ENCODE measurements at places on chromosomes 1 and 21. TPM values are rescaled to one million over a fixed set of nuclear protein-coding genes. Genes with fewer than 3 reads are reported as not detected.
A peak's percentile ranks its signal among the peaks of the same experiment; 100 is the strongest.

DNA sequence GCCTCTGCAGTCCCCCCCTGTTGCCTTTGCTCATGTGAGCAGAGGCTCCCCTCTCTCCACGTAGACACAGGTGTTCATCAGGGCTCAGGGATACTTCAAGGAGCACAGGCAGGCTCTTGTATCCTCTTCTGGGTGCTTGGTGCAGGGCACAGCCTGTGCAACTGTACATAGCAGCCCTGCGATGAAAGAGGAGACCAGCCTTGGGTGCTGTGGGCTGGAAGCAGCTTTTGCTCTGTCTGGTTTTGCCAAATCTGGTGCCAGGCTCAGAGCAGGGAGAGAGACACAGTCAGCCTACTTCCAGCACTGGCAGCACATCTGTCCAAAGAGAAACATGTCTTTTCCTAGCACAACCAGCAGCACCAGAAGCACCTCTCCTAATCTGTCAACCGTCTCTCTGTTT lies 132.1 kb downstream of the ETS2 start:
- no peak for DNase-seq
- peaks cover 9% of the 10 kb centered on the region for H3K4me1 ChIP-seq
- no peak overlapping the region for H3K27ac ChIP-seq
- H3K36me3 ChIP-seq, result no peaks in the 10 kb centered on the region

- no peak overlapping the region for H3K27ac ChIP-seq
- H3K36me3 ChIP-seq, result no peaks in the 10 kb centered on the region
- no peak overlapping the region for H3K4me3 ChIP-seq
- peak; percentile 25 for DNase-seq
- H3K27me3 ChIP-seq, result peaks cover 25% of the 10 kb centered on the region
- no peaks in the 10 kb centered on the region for H3K4me1 ChIP-seq
These were observed 34.6 kb downstream of the TNR start for GRCh38 chr1:175708787-175709186.

- no peaks in the 10 kb centered on the region for H3K27me3 ChIP-seq
- H3K36me3 ChIP-seq, result no peaks in the 10 kb centered on the region
- H3K4me3 ChIP-seq, result no peak overlapping the region
- H3K4me1 ChIP-seq, result peaks cover 9% of the 10 kb centered on the region
These were observed 49.6 kb downstream of the ELAPOR1 start for GRCh38 chr1:109163551-109163950.

GRCh38 chr1:151003180-151003579 lies 3.5 kb downstream of the MINDY1 start:
- no peak for DNase-seq
- peaks cover 27% of the 10 kb centered on the region for H3K36me3 ChIP-seq
- no peak overlapping the region for H3K27ac ChIP-seq
- peaks cover 37% of the 10 kb centered on the region for H3K4me1 ChIP-seq
- H3K4me3 ChIP-seq, result no peak overlapping the region

DNA sequence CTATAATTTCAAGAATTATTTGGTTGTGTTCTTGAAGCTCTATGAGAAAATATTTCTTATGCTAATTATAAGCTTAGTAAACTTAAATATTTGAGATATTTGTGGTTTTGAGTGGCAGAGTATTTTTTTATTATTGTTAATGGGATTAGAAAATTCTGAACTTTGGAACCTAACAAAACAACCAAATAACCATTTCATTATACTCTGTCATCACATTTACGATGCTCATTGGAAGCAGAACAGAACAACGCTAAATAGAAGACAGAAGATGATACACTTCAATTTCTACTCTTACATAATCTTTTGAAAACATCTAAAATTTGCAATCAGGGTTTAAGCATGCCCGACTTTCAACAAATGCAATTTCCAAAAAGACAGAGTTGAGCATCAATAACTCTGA lies 270.2 kb downstream of the PTPRC start:
- H3K4me1 ChIP-seq, result peaks cover 71% of the 10 kb centered on the region
- no peak overlapping the region for H3K27ac ChIP-seq
- H3K27me3 ChIP-seq, result no peaks in the 10 kb centered on the region
- H3K36me3 ChIP-seq, result peaks cover 13% of the 10 kb centered on the region
- H3K4me3 ChIP-seq, result no peak overlapping the region

DNA sequence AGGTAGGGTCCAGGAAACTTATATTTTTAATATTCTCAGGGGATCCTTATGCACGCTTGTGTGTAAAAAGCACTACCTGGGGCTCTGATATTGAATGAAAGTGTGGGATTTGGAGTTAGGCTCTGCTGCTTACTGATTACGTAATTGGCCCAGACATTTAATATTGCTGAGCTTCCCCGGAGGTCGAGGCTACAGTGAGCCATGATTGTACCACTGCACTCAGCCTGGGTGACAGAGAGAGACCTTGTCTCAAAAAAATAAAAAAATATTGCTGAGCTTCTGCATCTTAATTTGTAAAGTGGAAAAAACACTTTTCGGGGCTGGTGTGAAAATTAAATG lies 62.2 kb upstream of the KIF26B start:
- H3K36me3 ChIP-seq, result no peaks in the 10 kb centered on the region
- no peaks in the 10 kb centered on the region for H3K4me1 ChIP-seq
- no peak overlapping the region for H3K27ac ChIP-seq
- no peak for DNase-seq
- no peaks in the 10 kb centered on the region for H3K27me3 ChIP-seq

DNA sequence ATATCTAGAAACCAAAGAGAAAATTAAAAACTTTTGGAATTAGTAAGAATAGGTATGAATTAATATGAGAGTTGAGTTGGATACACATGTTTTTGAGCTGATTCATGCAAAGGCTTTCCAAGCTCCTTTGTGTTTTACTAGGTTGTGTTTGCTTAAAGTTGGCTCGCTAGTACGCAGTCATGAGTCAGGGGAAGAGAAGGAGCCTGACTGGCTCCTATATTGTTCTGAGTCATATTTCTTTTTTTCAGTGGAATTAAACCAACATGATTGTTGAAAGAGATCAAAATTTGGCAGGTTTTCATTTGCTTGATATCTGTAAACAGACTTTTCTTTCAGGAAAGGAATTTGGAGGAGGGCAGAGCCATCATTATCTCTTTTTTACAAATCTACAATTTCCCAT lies 66.7 kb downstream of the MAGI3 start:
- peaks cover 45% of the 10 kb centered on the region for H3K4me1 ChIP-seq
- H3K27ac ChIP-seq, result peak overlapping the region; percentile 71

DNA sequence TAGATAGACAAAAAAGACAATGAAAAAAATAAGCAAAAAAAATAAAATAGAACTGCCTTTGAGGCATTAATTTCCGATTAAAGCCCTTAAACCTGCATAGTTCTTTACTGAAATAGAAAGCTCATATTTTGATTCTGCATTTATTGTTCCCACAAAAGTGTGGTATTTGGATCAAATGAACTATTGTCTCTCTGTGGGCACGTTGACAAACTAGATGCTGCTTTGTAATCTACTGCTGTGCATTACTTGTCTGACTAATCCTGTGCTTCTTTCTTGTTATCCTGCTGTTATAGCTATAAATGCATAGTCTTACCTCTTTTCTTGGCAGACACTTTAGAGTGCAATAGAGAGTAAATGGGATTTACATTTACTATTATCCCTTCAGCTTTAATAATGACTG lies 31.4 kb upstream of the SLC35D1 start:
- H3K27me3 ChIP-seq, result no peaks in the 10 kb centered on the region
- no peaks in the 10 kb centered on the region for H3K36me3 ChIP-seq
- H3K4me3 ChIP-seq, result no peak overlapping the region
- no peak overlapping the region for H3K27ac ChIP-seq
- no peaks in the 10 kb centered on the region for H3K4me1 ChIP-seq

DNA sequence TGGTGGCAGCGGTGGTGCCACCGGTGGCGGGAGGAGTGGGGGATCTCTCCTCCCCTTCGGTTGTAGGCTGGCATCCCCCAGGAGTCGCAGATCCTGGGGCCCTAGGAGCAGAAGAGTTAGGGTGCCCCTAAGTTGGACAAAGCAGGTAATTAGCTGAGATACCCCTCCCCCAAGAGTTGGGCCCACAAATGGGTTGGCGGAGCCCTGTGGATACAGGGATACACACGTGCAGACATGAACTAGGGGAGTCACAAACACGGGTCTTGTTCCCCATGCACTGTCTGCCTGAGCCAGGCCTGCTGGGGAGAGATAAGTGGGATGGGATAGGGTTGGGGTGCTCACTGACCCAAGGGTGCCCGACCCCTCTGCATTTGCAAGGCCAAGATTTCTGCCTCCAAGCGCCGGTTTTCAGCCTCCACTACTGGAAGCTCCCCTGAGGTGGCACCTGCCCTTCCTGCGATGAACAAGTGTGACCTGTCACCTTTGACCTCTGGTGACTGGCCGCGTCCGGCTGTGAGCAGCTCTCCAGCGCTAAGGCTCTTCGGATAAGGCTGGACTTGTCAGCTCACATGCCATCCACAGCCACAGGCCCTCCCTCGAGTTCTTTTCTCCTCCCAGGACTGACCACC lies 1.8 kb downstream of the CCDC17 start:
- H3K27me3 ChIP-seq, result no peaks in the 10 kb centered on the region
- no peaks in the 10 kb centered on the region for H3K4me1 ChIP-seq
- no peak for DNase-seq
- H3K27ac ChIP-seq, result no peak overlapping the region
- no peak overlapping the region for H3K4me3 ChIP-seq

GRCh38 chr1:202007805-202008489 lies 2.4 kb upstream of the ELF3 start:
- peaks cover 25% of the 10 kb centered on the region for H3K4me1 ChIP-seq
- H3K36me3 ChIP-seq, result peaks cover 49% of the 10 kb centered on the region
- no peak overlapping the region for H3K4me3 ChIP-seq
- no peaks in the 10 kb centered on the region for H3K27me3 ChIP-seq
- peak overlapping the region; percentile 59 for H3K27ac ChIP-seq
- DNase-seq, result no peak

GRCh38 chr1:184322253-184322652 lies 64.6 kb upstream of the C1orf21 start:
- H3K27ac ChIP-seq, result no peak overlapping the region
- no peaks in the 10 kb centered on the region for H3K36me3 ChIP-seq
- no peak overlapping the region for H3K4me3 ChIP-seq
- H3K4me1 ChIP-seq, result no peaks in the 10 kb centered on the region
- no peaks in the 10 kb centered on the region for H3K27me3 ChIP-seq

Gene ATP6V1G3
- not detected for total RNA-seq

Gene FAM72D
- 11.9 TPM for total RNA-seq

Gene SLAMF8
- total RNA-seq, result not detected

Gene TSACC
- total RNA-seq, result 3.6 TPM

All from MCF 10A (cell line).